CD4-positive, alpha-beta T cell treated with Interleukin-17A for 1 hour (primary cell): ENCODE measurements at places on chromosomes 7 and 10.

DNA sequence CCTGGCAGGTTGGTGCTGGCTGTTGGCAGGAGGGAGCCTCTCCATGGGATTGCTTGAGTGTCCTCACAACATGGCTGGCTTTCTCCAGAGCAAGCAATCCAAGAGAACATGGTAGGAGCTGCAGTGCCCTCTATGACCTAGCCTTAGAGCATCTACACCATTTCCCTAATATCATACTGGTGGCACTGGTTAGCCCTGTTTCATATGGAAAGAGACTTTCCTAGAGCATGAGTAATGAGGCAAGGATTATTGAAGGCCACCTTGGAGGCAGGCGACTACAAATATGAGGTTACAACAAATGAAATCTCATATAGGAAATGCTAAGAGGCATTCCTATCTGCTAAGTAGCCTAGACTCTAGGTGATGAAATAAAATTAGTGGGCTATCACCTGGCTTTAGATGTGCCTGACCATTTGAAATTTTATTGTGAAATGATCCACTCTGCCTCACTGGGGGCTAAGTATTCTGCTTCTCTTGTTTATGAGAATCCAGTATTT, 153.6 kb downstream of the RGS10 start:
- no peak for DNase-seq

DNA sequence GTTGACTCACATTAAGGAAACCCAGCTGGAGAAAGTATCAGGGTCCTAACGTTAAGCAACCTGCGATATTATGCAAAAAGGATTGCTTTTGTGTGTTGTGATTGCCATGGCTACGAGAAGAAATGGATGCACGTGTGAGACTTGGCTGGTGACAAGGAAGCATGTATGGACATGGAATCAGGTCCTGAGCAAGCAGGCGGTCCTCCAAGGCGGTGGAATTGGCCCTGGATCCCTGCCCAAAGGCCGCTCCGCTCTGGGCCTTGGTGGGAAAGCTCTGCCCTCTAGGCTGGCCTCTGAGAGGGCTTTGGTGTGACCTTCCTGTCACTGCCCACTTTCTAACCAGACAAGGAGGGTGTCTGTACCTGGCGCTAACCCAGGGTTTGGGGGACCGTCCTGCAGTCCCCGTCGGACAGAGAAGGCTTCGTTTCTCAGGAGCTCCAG, 192.1 kb downstream of the EBF3 start:
- no peak for DNase-seq

DNA sequence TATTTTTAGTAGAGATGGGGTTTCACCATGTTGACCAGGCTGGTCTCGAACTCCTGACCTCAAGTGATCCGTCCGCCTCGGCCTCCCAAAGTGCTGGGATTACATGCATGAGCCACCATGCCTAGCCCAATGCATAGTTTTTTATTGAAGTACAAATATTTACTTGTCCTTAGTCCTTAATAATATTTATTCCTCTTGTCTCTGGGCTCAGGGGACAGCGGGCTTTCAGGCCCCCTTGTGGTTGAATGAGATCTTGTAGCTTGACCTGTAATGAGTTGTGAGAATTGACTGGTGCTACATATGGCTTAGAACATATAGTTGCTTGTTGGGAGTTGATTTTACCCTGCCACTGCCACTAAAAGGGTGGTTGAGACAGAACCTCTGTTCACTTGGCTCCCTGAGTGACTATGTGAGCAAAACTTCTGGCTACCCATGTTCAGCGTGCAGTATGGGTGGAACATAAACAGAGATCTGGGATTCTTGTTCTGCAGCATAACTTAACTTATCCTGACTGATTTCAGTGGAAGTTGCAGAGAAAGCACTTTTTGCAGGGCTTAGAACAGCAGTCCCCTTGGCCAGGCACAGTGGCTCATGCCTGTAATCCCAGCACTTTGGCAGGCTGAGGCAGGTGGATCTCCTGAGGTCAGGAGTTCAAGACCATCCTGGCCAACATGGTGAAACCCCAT, 14.9 kb downstream of the CCL26 start:
- peak; percentile 13 for DNase-seq

GRCh38 chr10:103192089-103192450, 1.0 kb downstream of the NT5C2 start:
- DNase-seq, result no peak

- DNase-seq, result no peak
Observed at GRCh38 chr10:46057038-46057437, 11.0 kb upstream of the MSMB start.

GRCh38 chr7:158299607-158300006, 288.0 kb downstream of the PTPRN2 start:
- DNase-seq, result no peak

GRCh38 chr10:121668314-121669027, 70.2 kb upstream of the FGFR2 start:
- no peak for DNase-seq

DNA sequence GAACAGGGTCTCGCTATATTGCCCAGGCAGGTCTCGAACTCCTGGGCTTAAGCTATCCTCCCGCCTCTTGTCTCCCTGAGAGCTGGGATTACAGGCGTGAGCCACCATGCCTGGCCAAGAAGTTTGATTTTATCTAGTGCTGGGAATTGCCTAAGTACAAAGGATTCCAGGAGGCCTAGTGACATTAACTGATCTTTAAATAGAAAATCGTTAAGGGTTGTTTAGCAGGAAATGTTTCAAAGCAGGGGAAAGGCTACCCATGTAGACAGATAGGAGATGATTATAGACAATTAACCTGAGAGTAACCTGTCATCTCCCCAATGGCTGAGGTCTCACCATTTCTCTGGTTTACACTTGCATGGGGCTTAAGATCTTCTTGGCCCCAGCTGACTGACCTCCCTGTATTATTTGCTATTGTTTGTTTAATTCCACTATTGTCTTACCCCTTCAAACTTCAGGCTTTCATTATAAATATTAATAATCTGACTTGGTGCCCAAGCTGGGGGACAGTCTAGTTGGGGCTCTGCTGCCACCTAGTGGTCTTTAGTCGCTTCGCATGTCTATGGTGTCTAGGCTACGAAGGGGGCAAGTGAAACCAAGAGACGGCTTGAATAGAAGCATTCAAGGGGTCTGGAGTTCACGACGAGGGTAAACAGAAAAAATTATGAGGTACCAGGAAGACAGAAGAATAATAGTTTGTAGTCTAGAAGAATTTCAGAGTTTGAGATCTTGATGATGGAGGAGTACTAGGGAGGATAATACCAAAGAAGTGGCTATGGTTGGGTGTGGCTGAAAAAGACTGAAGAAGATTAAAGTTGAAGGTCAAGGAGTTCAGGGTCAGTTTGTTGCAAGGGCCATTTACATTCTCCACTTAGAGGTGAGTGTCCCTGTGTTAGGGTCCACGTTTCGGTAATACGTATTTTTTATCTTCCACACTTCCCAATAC, 40.4 kb upstream of the BPGM start:
- DNase-seq, result peak; percentile 64

GRCh38 chr7:2107386-2108070, 125.2 kb downstream of the MAD1L1 start:
- no peak for DNase-seq

DNA sequence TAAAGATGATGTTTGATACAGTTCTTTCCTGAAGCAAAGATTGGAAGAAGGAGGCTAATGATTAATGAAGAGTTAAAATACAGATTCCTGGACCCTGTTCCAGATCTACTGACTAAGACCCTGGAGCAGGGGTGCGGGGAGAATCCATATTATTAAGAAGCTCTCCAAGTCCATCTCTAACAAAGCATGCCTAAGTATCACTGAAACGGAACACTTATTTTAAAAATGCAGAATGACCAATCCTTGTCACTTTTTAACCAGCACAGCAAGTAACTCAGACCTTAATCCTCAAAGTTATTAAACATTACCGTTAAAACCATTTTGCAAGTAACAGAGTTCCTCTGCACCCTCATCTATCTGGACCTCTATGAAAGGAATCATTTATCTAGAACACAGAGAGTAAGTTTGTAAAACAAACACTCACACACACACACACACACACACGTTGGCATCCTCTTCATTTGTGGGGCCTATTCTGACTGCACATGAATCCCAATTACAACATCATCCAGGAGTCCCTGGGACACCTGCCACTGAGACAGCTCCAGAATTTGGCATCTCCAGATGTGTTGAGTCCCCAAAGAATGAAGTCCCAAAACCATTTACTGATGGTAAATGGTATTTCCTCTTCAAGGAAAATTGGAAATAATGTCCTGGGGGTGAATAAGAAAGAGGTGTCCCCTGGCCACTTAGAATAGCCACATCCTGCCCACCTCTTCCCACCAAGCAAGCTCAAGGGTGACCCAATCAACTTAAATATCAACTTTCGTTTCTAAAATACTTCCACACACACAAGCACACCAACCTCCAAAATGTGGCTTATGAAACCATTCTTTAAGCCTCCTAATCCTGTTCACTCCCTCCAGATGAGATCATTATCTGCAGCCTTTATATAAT, 117.5 kb downstream of the PARD3 start:
- DNase-seq, result no peak

DNA sequence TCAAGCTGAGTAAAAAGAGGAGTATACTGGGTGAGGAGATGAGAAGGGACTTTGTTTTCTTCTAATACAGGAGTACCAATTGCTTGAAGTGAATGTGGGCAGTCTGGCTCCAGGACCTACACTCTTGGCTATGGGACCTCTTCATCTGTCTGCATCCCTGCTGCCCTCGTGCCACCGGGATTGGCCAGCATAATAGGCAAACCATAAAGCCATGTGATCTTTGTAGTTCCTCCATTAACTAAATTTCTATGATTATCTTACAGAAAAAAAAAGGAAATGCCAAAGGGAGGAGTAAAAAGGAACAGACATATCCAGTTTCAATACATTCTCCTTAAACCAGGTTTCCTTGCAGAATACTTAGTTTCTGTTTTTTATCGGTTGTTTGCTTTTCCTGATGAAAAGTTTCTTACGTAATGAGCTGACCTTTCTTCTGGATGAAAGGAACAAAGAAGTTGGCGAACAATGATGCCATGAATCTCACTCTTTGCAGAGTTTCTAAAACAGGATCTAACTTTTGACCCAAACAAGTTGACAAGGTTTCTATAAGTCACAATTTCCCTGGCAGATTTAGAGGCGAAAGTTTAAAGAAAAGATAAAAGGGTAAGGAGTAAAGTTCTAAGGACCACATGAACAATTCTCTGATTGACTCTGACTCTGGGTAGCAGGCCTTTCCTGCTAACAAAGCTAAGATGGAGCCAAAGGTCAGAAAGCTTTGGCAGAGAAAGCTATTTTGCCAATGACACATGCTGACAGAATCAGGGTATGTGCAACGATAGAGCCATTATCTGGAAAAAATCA, 54.1 kb downstream of the LAMB1 start:
- no peak for DNase-seq

DNA sequence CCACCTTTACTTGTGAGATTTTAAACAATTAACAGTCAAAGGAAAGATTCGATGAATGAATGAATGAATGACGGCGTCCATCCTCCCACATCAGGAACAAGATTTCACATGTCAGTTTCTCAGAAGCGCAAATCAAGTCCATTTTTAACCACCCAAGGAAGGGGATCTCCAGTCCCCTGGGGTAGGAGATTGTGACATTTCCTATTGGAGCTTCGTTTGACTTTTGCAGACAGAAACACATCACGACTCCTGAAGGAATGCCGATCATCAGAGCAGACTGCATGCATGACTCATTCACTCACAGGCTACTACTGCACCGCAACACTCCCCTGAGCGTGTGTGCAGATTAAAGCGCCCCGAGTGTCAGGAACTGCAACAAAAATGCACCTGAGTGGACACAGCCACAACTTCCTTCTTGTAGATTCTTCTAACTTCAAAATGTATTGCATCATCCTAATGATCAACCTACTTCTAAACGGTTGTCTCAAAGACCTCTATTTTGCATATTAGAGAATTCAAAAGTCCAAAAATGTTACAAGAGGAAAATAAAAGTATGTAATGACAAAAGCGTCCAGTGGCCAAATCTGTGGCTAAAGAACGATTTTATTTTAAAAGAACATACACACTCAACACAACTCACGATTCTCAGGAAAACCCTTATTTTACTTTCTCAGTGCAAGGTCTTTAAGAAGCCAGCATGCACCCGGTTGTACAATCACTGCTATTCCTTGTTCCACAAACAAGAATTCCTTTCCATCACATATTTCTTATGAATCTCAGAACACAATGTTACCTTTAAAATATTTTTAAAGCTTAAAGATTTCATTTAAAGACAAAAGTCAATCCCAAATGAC, 172.6 kb downstream of the FAM107B start:
- peak; percentile 81 for DNase-seq

- no peak for DNase-seq
Observed at GRCh38 chr7:106247841-106248240, 36.9 kb downstream of the NAMPT start.

DNA sequence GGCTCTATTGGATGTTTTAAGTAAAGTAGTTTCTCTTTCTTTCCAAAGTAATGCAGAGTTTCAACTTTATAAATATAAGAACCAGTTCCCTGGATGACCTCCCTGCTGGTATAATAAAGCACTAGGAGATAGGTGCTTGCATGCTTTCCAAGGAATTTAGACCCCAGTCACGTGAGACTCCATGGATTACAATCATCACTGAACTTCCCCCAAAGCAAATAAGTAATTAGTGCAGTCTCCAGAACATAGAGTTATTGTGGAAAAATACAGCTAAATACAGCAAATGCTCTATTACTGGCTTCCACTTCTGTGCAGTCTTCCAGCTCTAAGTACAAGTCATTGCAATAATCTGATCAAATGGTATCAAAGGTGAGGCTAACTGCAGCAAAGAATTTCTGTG, 220.2 kb upstream of the STEAP1 start:
- DNase-seq, result no peak

DNA sequence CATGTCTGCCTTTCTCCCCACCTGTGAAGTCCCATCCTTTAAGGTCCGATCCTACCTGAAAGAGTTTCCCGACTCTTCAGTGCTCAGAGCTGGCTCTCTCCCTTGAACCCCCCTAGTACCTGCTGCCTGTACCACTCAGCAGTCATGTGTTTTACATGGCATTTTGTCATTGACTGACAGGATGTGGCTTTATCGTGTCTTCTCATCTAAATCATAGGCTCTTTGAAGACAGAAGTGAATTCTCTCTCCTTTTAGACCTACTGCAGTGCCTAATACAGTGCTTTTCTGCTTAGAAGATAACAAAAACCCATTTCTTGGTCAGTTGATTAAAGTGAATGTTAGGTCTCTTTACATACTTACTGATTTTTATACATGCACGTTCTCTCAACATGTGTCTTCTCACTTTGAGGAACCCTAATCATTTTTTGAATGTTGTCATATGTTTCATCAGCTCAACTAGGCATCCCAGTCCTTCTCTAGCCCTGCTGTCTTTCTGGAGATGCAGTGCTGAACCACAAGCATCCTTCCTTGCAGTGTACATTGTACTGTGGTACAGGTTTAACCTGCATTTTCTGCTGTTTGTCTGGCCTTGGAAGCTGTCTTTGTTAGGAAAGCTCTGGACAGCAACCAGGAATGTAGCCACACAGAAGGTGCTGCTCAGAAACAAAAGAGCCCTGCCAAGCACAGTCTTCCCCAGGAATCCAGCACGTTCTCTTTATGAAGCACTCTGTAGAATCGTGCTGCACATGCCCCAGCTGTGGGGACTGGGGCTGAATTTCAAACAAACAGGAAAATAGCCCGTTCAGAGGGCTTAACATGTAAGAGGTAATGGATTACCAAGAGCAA, 28.1 kb upstream of the LRRC4 start:
- peak; percentile 50 for DNase-seq

GRCh38 chr10:60722623-60723022, 55.7 kb upstream of the CDK1 start:
- DNase-seq, result no peak
